Non-pigmented ciliary epithelial cell (primary cell): ENCODE measurements at places on chromosomes 2 and 18.

- no peak for DNase-seq
These were observed 21.4 kb downstream of the AP1S3 start for GRCh38 chr2:223815884-223816570.

DNA sequence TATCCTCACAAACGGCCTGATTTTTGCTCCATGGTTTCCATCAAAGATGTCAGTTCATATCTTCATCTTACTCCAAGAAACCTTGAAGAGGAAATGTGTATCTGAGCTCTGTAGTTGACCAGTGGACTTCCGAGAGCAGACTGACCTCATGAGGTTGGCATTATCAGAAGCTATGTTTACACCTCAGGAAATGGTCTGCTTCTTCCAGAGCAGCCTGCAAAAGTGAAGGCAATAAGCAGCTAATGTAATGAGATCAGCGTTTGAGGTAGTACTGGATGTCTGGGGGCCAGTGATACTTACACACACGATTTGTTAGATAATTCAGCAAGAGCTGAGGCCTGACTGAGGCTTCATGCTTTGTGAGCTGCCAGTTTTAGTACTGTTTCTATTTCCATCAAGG lies 189.7 kb downstream of the LRRTM1 start:
- DNase-seq = no peak

DNA sequence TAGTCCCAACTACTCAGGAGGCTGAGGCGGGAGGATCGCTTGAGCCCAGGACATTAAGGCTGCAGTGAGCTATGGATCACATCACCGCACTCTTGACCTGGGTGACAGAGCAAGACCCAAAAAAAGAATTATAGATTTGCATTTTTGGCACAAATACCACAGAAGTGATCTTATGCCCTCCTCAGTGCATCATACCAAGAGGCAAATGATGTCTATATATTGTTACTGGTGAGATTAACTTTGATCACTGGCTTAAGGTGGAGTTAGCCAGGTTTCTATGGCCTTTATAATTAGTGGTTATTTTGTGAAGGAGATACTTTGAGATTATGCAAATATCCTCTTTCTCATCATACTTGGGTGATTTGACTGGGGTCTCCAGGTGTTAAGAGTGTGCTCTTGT lies 22.1 kb upstream of the CATIP start:
- no peak for DNase-seq

- peak; percentile 85 for DNase-seq
These were observed at the start of gene BUB1 for GRCh38 chr2:110677530-110678456. Gene BUB1, minus strand, starts transcription at chr2:110678063. Its CDS starts 68 bp downstream, at chr2:110677995.

DNA sequence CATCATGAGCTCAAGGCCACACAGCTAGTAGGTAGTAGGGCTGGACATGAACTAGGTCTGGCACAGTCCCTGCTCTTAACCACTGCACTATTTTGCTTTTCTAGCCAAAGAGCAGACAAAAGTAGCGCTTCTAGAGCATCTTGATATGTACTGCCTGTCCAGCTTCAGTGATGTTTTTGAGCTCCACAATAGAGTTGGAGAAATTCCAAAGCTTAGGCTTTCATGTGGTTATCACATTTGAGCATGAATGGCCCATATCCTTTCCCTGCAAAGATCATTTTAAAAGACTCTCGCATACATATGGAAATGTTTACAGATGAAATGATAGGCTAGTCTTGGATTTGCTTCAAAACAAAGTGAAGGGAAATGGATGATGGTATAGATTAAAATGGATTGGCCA lies 128.7 kb downstream of the MAP3K20 start:
- DNase-seq = no peak

- no peak for DNase-seq
These were observed 577.3 kb downstream of the SATB2 start for GRCh38 chr2:198880421-198880820.

DNA sequence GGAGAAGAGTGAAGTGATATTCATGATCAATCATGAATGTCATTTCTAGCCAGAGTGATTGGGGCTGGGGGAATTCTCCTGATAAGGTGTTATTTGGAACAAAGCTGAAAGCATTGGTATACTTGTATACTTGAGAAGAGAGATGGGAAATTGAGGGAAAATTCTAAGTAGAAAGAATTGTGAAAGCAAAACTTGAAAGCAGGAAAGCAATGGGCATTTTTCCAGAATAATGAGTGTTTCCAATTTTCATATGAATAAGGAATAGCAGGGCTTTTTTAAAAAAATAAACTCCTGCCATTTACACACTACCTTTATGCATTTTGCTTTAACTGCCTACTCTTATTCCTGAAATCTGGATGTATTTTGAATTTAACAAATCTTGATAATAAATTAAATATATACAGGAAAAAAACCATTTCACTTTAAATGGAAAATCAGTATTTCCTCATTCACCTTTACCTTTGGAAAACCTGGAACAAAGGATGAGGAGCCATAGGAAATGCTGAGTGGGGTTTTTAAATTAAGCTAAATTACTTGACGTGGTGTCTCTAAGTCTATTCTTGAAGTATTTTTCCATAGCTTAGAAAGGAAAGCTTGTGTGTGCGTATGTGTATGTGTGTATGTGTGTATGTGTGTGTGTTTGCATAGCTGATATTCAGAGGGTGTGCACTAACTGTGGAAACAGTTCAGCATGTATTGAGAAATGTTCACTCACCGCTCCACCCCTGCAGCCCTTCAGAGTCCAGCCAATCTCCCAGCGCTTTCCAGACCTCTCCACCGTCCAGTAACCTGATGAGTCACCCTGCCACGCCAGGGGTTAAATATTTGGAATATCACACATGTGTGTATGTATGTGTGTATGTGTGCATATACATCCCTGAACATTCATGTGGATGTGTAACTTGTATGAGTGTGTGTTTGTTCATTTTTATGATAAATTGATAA lies 427.3 kb downstream of the THSD7B start:
- DNase-seq = no peak

DNA sequence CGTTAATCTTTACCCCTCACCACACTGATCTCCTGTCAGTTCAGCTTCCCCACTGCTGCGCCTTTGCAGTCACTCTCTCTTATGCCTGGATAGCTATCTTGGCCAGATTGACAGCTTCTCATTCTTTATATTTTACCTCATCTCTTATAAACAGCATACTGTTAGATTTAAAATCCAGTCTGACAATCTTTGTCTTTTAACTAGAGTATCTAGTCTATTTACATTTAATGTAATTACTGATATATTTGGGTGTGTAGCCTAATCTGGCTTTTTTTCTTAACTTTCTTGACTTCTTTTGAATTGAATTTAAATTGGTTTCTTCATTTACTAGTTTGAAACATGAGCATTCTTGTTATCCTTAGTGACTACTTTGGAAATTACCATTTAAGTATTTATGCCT lies 225.1 kb downstream of the PRKCE start:
- DNase-seq = no peak

DNA sequence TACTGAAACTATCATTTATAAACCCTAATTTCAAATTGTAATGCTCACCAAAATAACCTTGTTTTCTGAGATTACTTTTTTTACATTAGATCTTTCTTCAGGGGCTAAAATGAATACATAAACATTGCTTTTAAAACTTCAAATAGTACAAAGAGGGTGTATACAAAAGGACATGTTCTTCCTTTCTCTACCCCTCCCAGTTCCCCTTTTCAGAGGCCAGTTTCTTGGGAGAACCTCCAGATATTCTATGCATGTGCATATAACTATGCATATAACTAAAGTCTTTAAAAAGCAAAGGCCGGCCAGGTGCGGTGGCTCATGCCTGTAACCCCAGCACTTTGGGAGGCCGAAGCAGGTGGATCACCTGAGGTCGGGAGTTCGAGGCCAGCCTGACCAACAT lies 10.6 kb upstream of the FAM117B start:
- DNase-seq = no peak

GRCh38 chr2:149056541-149057255 lies 18.2 kb downstream of the LYPD6B start:
- DNase-seq = no peak

- DNase-seq = no peak
These were observed 69.1 kb upstream of the FOXI3 start for GRCh38 chr2:88521445-88522073.

DNA sequence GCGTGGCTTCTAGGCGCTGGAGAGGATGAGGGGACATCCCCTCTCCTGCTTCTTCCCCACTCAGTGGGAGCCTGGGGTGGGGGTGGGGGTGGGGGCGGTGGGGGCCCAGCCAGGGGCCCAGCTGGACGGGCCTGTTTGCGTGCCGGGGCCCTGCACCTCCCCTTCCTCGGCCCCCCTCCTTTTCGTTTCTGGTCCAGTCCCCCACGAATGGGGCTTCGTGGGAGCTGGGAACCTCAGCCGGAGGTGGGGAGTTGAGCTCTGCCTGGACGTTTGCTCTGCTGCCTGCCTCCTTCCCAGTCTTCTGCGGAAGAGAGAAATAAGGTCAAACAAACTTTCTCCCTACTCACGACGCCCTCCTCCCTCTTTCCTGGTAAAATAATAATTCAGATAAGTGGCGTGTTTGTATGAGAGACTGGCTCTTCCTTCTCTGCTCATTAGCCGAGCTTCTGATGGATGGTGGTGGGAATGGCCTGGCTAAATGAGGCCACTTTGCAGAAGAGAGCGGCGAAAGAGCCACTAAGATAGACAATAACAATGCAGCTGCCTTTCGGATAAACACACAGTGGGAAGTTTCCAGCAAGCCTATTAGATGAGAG lies 782 bp downstream of the MTA3 start:
- no peak for DNase-seq

DNA sequence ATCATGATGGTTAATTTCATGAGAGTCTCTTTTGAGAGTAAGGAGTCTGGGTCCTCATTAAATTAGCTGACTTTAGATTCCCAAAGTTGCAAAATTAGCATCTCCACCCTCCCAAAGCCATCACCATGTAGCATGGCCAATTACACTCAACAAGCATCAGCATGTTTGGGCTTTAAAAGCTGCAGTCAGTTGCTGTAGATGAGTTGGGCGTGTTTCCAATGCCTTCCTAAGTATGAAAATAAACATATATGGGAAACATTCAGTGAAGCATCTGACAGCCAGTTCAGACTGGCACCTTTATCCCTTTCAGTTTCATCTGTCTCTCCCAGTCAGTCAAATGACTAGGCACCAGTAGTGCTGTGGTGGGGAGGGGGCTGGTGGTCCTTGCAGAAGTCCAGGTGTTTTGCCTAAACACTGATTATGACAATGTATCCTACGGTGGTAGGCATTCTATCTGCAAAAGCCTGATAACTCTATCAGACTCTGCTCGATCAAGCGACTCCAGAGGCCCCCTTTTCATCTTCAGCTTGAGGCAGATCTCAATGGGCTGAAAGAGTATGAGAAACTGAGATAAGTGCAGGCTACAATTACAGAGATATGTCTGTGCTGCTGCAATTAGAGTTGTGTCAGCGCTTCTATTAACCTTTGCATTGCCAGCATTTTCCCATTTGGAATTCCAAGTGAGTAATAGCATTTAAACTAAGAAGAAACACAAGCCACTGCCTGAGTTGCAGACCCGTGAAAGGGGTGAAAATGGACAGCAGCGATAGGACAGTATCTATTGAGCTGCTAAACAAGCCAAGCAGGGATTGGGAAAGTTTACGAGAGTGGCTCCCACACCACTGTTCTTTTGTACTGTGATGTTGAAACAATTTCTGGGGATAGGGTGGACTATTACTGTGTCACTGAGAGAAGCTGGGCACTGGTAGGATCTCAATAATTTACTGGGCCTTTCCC lies 67.3 kb upstream of the SPOPL start:
- no peak for DNase-seq

GRCh38 chr2:109102588-109103233 lies 26.3 kb upstream of the SH3RF3 start:
- DNase-seq = no peak

DNA sequence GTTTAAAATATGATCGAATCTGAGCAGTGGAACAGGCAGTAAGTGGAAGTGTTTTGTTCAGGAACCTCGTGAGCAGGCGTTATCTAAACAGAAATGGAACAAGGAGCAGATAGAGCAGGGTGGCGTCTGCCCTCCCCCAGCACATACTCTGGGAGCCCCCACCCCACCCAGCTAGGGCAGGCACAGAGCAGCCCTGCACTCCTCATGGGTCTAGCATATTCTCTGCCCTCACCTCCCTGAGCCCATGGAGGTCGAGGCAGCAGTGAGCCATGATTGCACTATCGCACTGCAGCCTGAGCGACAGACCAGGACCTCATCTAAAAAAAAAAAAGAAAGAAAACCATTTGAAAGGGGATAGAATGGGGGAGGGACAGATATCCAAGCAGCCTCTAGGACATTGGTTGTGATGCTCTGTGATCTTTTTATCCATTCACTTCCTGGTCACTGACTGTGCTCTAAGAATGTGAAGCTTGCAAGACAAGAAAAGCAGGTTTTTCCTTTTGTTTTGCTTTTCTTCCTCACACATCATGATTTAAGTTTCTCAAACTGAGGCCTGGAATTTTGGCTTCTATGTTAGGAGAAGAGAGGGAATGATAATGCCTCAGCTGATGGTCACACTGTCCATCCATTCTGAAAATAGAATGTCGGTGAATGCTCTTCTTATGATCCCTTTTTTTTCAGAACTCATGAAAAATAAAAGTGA lies 3.1 kb downstream of the MLPH start:
- no peak for DNase-seq

DNA sequence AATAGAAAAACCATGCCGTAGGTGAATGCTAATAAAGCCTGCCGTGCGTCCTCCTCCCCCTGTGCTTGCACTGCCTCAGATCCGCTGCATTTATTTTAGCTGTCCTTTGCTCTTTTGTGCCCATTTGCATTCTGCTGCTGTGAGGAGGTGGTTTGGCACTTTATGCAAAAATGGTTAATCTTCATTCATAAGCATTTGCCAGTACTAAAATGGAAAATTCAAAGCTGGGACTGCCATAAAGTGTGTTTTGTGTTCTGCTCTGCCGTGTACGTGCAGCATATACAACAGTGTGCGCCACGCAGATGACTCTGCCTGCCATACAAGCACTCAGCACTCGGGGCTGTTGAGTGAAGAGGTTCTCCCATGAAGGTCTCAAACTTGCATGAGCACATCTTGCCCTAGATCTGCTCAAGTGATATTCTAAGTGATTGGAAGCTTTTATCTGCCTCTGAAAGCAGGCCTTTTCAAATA lies 73.6 kb downstream of the SPATS2L start:
- no peak for DNase-seq

- DNase-seq = no peak
These were observed 51.6 kb upstream of the RAPH1 start for GRCh38 chr2:203586696-203587095.

GRCh38 chr2:204039298-204039838 lies 102.8 kb downstream of the ICOS start:
- DNase-seq = no peak

GRCh38 chr18:34991152-34991551 lies 50.1 kb upstream of the MAPRE2 start:
- no peak for DNase-seq

DNA sequence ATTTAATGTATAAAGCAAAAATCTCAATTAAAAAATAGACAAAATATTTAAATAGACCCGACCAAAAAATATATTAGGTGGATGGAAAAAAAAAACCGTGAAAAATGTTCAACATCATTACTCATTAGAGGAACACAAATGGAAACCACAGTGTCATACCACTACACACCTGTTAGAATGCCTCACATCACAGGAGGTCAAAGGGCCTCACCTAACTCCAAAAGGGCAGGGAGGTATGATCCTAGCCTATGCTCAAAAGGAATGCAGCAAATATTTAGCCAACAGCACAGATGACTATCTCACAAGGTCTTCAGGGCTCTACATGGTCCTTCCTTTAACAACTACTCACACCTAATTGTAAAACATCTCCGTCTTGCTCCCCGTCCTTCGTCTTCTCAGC lies 185.5 kb upstream of the SETBP1 start:
- no peak for DNase-seq

GRCh38 chr2:121570036-121570666 lies 39.5 kb downstream of the RNU4ATAC start:
- no peak for DNase-seq

GRCh38 chr18:68925268-68925667 lies 127.4 kb downstream of the CCDC102B start:
- DNase-seq = no peak
